Epithelial cell of proximal tubule (primary cell): ENCODE measurements at places on chromosomes 6 and 20.

DNA sequence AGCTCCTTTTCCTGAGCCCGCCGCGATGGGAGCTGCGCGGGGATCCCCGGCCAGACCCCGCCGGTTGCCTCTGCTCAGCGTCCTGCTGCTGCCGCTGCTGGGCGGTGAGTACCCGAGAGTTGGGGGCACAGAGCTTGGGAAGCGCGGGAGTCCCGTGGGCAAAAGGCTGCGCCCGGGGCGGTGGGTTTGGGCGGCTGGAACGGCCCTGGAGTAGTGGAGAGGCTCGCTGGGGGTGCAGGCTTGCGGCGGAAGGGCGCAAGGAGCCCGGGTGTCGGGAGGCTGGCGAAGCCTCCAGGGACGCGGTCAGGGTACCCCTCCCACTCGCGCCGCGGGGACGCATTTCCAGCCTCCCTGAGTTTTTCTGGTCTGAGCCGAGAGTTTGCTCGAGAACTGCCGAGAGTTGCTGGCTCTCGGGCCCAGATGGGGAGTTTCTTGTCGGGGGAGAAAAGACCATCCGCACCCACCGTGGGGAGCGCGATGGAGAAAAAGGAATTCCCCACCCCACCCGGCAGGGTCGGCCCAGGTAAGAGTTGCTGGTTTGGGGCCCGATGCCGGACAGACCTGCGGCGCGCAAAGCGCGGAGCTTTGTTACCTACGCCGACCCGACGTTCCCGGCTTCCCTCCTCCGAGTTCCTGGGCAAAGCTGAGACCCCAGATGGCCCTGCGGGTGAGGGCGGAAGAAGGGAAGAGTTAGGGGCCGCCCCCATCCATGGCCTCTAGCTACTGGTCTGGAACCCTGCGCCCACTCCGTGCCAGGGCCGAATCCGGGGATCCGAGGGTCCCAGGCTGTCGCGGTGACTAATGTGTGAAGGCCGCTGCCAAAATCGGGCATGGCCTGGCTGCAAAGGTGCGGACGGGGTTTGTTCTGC is 584 bp downstream of the PTK7 start:
- DNase-seq = no peak

DNA sequence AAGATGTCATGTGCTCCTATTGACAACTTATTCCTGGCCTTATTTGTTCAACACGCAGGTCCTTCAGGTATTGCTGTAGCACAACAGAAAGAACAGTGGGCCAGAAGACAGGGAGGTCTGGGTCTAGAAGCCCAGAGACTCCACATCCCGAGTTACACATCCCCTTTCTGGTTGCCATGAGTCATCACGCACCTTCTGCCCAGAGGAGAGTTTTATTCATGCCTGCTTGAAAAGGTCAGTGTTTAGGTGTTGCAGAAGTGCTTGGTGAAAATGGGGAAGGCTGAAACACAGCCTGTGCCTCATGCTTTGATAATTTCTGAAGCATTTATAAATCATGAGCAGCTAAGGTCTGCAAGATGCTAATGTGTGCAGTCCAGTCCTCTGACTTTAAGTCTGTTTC is 256.4 kb downstream of the GMPR start:
- no peak for DNase-seq

GRCh38 chr6:11810039-11810541 is 31.5 kb upstream of the ADTRP start:
- peak; percentile 83 for DNase-seq

- DNase-seq = no peak
Observed at GRCh38 chr6:104229057-104229456, 630.7 kb downstream of the HACE1 start.

DNA sequence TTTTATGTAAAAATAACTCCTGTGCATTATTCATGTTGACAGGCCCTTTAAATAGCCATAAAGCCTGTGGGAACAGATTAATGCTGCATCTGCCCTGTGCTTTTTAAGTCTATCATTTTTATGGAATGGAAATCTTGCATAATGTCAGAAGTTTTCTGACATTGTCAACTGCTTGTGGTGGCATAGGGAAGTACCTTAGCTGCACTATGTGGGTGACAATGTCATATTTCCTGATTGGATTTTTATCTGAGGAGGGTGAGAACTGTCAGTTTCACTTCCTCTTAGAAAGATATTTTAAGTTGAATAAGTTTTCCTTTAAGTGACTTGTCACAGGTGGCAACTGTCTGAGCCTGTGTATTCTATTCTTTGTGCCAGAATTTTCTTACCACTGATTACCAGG is 267.9 kb downstream of the PLCB1 start:
- DNase-seq = no peak

DNA sequence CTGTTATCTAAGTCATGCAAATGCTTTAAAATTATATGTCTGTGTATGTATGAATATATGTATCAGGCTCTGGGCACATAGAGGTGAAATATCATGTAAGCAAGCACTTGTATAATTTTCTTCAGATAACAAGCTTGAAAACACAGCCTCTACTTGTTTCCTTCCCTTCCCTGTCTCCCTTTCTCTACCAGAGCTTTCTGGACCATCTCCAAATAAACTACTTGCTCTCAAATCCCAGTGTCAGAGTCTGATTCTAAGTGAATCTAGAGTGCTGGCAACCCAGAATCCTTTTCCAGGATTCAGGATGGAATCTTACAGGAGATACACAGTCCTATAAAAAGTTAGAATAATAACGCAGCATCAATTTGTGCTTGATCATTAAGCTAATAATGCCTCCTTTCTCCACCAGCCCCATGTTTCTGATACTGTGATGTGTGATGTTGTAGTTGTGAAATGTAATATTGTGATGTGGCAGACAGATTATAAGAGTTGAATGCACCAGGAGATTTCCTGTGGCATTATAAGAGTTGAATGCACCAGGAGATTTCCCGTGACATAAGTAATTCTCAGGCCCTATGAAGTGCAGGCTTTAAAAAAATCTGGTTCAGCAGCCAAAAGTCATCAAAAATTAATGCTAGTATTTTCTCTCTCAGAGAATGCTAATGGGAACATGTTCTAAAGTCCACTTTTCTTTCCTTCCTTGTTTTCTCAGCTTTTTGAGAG is 89.6 kb downstream of the PCSK2 start:
- no peak for DNase-seq

DNA sequence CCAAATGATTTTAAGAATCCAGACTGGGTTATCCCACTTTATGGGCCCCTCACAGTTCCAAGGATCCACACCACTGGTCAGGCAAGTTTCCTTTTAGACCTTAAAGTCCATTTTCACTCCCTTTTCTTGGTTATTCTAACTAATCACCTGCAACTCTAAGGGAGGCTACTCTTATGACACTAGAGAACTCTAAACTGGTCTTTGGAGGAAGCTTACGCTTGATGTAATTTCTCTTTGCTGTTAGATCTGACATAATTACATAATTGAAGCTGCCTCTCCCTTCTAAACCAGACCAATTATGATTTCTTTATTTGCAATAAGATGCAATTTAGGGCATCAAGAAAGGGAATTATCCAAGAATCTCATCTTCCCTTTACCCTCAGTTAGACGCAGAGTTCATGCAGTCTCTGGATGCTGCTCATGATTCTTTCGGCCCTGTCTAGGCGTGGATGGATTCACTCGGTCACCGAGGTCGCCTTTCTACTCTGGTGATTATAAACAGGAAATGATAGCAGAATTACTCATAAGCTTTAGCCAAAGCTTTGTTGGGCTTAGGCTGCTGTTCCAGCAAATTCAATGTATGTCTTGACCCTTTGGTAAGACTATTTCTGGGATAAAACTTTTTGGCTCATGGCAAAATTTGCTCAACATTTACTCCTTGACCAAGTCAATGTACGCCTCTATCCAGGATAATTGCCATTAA is 166.4 kb upstream of the PRND start:
- DNase-seq = peak; percentile 22

GRCh38 chr6:142507065-142507464 is 205.3 kb downstream of the ADGRG6 start:
- DNase-seq = no peak

GRCh38 chr20:17525650-17526049 is 5.5 kb downstream of the BFSP1 start:
- no peak for DNase-seq

- no peak for DNase-seq
Observed at GRCh38 chr6:30618270-30618797, 694 bp downstream of the MRPS18B start.

DNA sequence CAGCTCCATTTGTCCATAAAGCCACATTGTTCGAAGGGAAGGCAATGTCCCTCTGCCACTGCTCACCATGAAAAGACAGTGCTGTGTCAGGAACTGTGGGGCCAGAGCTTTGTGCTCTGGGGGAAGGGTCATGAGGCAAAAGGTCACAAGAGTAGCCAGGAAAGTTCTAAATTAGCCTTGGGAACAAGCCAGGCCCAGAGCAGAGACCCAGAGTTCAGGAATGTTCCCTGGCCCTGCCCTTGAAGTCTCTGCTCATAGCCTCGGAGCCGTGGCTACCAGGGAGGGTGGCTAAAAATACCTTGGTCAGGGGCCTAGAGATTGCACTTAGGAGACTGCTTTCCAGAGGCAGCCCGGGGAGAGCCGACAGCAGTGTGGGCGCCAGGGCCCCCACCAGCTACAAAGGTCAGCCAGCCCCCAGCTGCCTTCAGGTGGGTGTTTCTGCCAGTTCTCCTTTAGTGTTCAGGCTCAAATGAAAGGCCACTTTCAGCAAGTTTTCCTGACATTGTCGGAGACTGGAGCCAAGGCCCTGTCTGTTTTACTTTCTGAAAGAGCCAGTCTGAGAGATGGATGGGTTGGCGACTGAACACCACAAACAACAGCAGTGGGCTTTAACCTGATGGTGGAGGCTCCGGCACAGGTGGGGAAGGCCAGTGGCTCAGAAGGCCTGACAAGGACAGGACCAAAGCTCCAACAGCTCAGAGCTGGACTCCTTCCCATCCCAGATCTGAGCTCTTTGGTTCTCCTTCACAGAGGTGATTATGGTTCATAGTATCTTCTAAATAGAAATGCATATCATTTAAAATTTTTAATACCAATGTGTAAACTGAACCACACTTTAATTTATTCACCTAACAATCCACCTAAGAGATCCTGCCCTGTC is 76.2 kb downstream of the CDH26 start:
- no peak for DNase-seq

GRCh38 chr20:37131486-37131885 is 35.7 kb upstream of the RBL1 start:
- DNase-seq = no peak

- DNase-seq = no peak
Observed at GRCh38 chr20:39785252-39785917, 823.2 kb downstream of the DHX35 start.

GRCh38 chr6:157982102-157982562 is 469 bp downstream of the SYNJ2 start:
- no peak for DNase-seq

- no peak for DNase-seq
Observed at GRCh38 chr20:57683881-57684807, 25.7 kb downstream of the PMEPA1 start.

DNA sequence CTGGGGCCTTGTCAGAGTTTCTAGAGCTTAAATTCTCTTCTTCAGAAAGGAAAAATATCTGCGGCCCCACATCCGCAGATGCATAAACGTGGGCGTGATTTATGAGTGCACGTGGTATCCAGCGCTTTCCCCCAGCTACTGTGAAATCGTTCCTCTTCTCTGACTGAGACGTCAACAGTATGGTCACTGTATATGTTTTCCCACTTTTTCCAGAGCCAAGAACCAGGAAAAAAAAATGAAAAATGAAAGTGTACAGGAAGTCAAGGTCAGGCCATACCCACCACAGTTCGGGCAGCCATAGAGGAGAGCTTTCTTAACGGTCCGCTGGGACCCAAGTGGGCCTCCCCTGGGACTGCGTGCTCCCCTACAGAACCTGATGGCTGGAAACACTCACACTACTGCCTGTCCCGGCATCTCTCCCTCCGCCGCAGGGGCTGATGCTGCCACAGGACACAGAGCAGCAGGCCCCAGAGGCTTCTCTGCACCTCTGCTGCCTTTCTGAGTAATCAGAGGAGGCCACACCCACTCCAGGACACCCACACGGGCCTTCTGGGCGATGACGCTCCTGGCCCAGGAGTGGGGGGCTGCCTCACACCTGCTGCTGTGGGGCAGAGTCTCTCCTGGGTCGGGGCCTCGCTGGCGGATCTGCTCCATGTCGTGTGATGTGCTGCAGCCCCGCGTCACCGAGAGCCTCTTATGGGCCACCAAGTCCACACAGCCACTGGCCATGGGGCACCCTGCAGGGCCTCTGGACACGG is 16.4 kb upstream of the STX16 start:
- no peak for DNase-seq

DNA sequence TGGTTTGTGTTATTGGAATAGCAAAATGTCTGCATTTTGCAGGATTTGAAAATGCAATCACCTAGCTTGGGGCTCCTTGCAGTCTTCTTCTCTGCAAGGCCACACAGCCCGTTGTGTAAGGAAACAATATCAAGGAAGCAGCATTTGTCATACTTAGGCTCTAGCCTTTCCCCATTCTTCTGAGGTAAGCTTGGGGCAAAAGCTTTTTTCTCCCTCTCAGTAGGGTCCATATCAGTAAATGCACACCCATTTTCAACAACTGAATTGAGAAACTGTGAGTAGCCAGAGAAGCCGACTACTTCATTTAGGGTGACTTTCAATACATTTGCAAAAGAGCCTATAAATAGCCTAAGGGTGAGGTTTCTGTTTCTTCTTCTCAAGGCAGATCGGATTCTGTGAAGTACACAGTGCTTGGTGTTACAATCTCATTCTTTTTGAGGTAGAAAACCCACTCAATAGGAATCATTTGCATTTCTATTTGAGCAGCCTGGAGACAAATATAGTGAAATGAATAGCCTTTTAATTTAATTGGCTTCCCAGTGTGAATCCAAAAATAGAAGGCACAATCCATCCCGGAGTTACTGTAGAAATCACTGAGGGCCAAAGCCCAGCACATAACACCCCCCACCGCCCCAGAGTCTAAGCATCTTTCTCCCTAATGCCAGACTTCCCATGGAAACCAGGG is 61.8 kb downstream of the BTBD3 start:
- DNase-seq = no peak

- DNase-seq = no peak
Observed at GRCh38 chr6:158464483-158464882, 95.4 kb upstream of the TMEM181 start.

- no peak for DNase-seq
Observed at GRCh38 chr6:29792123-29793035, 35.2 kb upstream of the HLA-G start.

- DNase-seq = no peak
Observed at GRCh38 chr20:25484911-25485511, 77.5 kb downstream of the GINS1 start.

DNA sequence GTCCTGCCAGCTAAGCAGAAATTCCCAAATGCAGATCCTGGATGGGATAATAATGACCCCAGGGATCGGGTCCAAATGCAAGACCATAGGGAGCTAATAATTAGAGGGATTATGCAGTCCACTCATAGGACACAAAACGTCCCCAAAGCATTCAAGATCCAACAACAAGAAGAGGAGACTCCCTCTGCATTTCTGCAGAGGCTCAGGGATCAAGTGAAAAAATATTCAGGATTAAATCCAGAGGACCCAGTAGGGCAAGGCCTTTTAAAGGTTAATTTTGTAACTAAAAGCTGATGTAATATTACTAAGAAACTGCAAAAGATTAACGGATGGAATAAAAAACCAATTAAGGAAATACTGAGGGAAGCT is 22.2 kb downstream of the HLA-A start:
- DNase-seq = no peak

GRCh38 chr20:39263076-39263475 is 300.9 kb downstream of the DHX35 start:
- no peak for DNase-seq
